T-helper 22 cell (primary cell): ENCODE measurements at places on chromosomes 6 and 20.

DNA sequence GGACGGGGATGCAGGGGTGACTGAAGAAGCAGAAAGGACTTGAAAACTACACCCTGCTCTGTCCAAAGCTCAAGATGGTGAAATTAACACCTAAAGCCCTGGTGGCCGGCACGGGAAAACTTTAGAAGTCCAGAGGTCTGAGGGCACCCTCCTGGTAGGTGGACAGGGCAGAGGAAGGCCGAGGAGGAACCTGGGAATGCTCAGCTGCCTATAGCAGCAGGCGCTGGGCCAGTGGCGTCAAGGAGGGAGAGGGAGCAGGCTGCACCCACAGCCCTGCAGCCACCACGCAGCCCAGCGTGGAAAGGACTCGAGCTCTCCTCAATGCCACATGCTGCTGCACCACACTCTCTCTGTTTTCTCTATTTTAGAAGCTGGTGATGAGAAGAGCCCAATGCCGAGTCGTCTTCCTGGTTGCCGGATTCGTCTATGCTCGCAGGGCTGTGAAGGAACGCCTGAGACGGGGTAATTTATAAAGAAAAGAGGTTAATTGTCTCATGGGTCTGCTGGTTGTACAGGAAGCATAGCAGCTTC is 248.3 kb upstream of the AFDN start:
- no peak for DNase-seq

DNA sequence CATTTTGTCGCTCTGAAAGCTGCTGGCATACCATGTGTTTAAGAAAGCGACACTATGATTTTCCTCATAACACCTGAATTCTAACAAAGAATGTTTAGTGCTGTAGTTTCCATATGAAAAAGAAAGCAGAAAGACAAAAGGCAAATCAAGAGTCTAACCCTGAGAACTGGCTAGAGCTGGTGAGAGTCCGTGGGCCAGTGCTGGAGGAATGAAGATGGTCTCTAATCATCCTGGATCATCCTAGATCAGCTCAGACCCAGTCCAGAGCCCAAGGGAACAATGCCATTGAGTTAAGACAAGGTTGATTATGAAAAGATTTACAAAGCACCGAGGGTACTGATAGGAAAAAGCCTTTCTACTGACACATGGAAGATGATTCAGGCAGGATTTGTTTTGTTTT is 73.0 kb upstream of the MYLIP start:
- DNase-seq = no peak

GRCh38 chr6:16982807-16983206 is 119.0 kb upstream of the STMND1 start:
- no peak for DNase-seq

- DNase-seq = no peak
These were observed 32.7 kb downstream of the ACSS1 start for GRCh38 chr20:25025091-25025861.

DNA sequence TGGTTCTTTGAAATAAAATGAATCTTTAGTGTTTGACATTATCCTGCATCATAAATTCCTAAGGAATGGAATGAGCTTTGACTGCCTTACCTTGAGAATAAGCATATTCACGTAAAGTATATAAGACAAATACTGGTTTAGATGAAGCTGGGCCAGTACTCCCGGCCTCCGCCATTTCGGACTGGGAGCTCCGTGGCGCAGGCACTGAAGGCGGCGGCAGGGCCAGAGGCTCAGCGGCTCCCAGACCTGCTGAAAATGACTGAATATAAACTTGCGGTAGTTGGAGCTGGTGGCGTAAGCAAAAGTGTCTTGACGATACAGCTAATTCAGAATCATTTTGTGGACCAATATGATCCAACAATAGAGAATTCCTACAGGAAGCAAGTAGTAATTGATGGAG is 76.2 kb upstream of the FAM83B start:
- no peak for DNase-seq

GRCh38 chr6:134810402-134810801 is 139.5 kb downstream of the ALDH8A1 start:
- no peak for DNase-seq

- DNase-seq = no peak
These were observed 19.1 kb upstream of the CHMP4B start for GRCh38 chr20:33791959-33792597.

DNA sequence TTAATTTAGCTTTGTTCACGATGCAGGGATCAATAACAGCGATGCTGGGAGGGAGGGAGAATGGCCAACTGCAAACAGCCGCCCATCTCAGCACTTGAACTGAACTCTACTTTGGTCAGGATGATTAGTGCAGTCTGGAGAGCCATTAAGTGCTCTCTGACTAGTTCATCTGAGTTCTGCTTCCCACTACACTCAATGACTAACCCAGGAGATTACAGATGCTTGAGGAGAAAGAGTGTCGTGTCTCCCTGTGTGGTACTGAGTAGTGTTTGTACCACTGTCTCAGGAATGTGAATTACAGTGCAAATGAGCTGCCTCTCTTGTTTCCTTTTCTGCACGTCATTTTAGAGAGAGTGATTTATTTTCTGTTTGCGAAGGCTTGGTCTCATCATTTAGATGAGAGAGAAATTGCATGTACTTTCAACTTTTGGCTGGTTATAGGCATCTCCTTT is 23.5 kb downstream of the CARMIL1 start:
- DNase-seq = no peak

GRCh38 chr20:42134265-42135098 is 516.3 kb upstream of the CHD6 start:
- no peak for DNase-seq

DNA sequence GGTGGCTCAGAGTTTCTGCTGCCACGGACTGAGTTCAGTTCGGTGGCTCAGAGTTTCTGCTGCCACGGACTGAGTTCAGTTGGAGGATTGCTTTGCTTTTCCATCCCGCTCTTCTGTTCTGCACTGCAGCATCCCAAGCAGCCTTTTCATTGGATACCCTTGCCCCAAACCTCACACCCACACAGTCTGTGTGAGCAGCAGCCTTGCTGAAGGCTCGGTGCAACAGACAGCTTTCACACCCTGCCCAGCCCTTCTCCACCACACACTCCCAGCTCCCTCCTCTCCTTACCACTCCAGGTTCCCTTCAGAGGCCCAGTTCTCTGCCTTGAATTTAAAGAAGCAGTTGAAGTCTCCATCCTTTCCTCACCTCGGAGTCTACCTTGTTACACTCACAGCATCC is 52.5 kb upstream of the CHD6 start:
- DNase-seq = no peak

DNA sequence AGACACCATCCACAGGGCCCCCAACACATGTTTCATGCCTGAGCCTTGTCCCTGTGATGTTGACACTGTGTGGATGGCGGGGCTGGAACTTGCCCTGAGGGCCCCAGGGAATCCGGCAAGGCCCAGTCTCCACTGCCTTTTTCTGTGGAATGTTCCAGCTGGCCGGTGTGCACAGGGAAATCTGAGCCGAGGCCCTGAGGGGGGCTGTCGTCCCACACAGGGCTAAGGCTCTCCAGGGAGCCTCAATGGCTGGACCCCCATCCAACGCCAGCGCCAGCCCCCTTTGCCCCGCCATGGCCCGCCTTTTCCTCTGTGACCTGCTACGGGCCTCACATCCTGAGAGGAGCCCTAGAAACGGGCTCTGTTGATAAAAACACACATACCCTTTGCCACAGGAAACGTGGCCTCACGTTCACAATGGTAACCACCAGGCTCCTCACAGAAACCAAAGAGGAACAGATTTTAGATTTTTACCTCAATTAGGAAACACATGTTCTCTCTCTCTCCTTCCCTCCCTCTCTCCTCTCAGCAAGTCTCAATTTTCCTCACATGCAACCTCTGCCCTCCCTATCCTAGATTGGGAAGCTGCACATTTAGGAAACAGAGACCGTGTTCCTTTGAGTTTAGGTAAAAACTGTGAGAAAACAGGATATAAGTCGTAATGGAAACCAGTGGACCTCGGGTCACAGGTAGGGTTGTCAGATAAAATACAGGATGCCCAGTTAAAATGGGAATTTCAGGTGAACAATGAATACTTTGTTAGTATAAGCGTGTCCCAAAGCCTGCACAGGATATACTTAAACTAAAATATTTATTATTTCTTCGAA is 13.7 kb upstream of the ZNF831 start:
- DNase-seq = peak; percentile 72

- no peak for DNase-seq
These were observed 531.0 kb upstream of the AGPAT4 start for GRCh38 chr6:161804838-161805237.

DNA sequence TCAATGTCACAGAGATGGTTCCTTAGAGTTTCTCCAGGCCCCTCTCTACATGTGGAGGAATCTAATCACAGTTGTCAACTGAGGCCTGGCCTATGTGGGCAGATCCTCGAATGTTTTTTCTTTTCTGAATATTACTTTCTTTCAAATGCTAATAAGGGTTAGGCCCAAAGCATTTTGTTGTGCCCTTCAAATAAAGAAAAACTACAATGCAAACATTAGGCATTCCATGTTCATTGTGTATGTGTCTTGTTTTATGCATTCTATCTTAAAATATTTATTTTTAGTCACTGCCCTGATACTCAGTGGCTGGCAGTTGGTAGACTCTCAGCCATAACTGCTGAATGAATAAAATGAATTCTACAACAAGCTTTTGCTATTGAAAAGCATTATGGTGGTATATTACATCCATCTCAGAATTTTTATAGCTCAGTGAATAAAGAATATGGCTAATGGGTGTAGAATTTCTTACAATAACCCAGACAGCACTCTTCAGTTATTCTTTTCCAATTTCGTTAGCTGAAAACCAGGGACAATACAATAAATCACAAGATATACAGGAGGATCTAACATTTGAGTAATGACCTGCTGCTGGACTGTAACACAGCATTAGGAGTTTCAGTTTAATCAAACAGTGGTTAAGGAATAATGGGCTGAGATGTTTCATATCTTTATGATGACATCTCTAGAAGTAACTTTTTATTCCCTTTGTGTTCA is 28.3 kb downstream of the RGS17 start:
- no peak for DNase-seq

GRCh38 chr20:45796337-45797065 is 4.7 kb downstream of the DNTTIP1 start:
- DNase-seq = no peak

DNA sequence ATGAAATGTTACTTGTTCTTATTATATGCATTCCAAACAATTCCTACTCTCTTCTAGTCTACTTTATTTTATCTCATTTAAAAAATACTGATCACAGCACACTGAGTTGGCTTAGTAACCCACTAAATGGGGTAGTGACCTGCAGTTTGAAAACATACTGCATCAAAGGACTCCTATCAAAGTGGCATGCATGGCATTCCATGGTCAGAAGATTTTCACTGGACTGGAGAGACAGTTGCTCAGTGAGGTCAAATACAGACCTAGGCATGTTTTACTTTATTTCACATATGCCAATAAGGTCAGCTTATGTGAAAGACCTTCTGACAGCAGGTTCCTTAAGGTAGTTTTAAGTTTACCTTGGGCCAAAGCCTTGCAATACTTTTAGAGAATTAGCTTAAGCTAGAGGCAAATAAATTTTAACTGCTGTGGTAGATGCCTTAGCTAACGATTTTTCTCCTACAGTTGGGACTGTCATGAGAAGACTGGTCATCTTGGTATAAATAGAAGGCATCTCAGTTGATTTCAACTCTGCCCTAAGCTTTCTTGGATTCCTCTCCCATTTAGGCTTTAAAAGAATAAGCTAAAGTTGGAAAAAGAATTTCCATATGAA is 35.1 kb downstream of the TPD52L1 start:
- DNase-seq = no peak

DNA sequence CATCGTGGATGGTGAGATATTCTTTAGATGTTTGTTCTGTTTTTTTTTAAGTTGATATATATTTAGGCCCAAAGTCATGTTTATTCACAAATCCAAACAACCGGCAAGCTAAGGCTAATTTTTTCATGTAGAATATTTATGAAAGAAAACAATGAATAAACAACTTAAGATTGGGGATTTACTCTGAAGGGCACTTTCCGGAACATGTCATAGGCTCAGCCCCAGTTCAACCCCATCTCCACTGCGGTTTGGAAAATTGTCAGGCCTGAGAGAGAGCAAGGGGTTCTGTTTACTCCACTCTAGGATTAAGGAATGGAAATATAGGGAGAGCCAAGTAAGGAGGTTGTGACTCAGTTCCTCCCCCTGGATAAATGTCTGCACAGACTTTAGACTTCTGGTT is 18.3 kb downstream of the RPS6KA2 start:
- DNase-seq = no peak

DNA sequence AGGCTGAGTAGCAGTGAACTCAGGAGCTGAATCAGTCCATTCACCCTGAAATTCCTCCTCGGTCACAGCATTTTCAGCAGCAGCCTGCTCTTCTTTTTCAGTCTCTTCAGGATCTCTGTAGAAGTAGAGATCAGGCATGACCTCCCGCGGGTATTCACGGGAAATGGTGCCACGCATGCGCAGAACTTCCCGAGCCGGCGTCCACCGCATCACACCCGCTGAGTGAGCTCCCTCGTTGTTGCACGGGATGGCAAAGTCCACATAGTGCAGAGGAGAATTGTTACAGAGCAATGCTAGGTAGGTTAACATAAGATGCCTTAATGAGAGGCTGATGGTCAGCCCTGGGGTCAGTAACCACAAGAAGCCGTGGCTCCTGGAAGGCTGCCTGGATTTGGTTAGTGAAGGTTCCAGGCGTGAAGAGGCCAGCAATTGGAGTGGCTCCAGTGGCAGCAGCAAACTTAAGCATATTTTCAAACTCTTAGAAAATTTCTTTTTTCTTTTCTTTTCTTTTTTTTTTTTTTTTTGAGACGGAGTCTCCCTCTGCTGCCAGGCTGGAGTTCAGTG is 113.5 kb upstream of the HDAC2 start:
- DNase-seq = no peak

DNA sequence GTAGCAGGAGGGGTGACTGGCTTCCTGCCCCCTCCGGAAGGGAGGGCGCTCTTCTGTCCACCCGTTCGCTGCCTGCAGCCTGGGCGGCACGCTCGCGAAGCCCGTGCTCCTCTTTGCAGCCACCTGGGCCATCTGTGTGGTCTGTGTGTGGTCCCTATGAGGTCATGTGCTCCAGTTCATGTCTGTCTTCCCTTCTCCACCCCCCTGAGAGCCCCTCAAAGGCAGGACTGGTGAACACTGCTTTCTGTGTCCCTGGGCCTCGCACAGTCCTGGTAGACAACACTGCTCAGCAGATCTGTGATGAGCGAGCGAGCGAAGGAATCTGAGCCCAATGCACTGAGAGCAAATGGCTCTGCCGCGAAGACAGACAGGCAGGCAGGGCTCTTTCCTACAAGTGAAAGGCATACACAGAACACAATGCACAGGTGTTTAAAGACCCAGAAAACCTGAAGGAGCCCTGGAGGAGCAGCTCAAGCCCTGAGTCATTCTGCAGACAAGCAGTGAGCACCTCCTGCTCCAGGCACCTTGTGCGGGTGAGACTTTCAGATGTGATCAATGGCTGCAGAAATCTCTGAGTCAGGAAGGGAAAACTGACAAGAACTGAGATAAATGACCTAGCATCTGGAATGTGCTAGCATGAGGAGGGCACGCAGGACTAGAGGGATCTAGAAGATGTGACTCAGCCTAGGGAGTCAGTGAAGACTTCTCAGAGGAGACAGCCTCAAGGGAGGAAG is 27.1 kb downstream of the PPP1R3G start:
- DNase-seq = no peak

- no peak for DNase-seq
These were observed 394.6 kb downstream of the ZFAND3 start for GRCh38 chr6:38214159-38214558.

- DNase-seq = no peak
These were observed 1.1 kb upstream of the CLIC1 start for GRCh38 chr6:31737315-31737990.

- no peak for DNase-seq
These were observed 86.5 kb downstream of the ASXL1 start for GRCh38 chr20:32444474-32445220.

GRCh38 chr20:17882065-17882833 is 86.3 kb downstream of the SNX5 start:
- no peak for DNase-seq
